M059J (cell line): ENCODE measurements at places on chromosomes 5 and 9.
A peak's percentile ranks its signal among the peaks of the same experiment; 100 is the strongest.

- DNase-seq, result peak; percentile 99
Measured at GRCh38 chr9:16030528-16031185, 477.8 kb downstream of the CCDC171 start.

- DNase-seq, result no peak
Measured at GRCh38 chr9:6897898-6898302, 140.1 kb downstream of the KDM4C start.

- no peak for DNase-seq
Measured at GRCh38 chr5:138660051-138660572, 84.9 kb upstream of the HSPA9 start.

DNA sequence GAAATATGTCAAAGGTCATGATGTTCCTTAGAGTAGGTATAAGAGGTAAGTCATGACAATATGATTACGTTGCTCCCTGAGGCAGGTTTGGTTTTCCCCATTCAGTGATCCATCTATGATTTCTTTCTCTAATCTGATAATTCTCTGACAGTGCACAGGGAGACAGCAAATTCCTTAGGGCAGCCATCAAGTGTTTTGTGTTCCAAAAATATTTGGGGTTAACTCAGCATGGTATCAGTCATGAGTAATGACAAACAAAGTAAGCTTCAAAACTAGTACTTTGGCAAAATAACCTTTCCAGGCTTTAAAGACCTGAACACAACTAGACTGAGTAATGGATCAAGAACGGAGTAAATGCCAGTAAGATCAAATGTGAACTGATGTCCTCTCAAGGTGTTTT is 55.3 kb upstream of the SPATA31E1 start:
- peak; percentile 88 for DNase-seq

GRCh38 chr9:38227061-38227540 is 158.1 kb upstream of the SHB start:
- DNase-seq, result peak; percentile 99

DNA sequence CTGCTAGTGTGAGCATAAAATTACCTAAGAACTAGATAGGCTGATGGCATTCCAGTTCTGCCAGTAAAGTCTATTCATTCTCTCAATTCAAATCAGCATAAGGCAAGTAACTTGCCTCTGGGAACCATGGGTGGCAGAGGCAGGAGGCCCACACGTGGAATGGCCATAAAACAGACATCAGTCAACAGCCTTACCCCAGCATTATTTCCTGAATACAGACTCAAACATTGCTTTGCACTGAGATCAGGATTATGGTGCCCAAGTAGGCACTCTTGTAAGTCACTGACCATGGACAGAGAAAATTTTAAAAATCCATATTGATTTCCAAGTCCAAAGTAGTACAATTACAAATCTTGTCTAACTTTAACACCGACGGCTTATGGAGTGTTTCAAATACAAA is 157.7 kb downstream of the NR2F1-AS1 start:
- DNase-seq, result no peak

DNA sequence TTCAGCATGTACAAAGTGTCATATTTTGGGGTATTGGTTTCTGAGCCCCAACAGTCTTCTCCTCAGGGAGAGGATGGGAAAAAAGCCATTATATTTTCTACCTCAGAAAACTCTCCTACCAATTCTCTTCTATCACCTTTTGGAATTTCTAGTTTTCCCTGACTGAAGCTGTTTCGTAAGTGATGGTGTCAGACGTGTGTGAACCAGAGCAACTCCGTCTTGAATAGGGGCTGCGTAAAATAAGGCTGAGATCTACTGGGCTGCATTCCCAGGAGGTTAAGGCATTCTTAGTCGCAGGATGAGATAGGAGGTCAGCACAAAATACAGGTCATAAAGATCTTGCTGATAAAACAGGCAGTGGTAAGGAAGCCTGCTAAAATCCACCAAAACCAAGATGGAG is 197.3 kb upstream of the C9orf72 start:
- DNase-seq, result no peak

DNA sequence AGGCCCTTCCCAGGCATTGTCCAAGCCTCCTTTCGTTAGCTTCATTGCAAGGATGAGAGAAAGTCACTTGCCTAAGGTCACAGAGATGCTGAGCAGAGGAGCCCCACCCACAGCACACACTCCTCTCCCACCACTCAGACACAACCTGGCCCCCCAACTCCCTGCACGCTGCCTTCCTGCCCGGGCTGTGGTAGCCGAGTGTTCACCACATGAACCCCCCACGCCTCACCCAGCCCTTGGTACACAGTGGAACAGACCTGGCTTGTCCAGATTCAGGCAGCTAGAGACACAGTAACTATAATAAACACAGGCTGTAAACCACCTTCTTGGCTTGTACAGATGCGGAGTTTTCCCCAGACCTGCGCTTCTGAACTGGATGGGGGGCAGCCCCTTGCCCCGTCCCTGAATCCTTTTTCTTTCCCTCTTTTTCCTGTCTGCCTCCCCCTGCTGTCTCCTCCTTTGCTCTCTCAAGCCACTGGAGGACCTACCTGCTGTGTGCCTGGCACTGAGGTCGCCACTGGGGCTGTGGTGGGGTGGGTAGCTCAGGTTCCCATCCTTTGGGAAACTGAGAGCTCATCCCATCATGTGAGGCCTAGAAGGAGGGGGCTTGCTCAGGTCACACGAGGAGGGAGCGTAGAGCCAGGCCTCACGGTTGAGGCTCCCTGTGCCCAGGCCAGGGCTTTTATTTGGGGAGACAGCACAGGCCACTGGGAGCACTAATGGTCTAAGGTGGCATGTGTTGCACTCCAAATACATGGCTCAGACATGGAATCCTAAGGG is 55.7 kb upstream of the SYNPO start:
- no peak for DNase-seq

DNA sequence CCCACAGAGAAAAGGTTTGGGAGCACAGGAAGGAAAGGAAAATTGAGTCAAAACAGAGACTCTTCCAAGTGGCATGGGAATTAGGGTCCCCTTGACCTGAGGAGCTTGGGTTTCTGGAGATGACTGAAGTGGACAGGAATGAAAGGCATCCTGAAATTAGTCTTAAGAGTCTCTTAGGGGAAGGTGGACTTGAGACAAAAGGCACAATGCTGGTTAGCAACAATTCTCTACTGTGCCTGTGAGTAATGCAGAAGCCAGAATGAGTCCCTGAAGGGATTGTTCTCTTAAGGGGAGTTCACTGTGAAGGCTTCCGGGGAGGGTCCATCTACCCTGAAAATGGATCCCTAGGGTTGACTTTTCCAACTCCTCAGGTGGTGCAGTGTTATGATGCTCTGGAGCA is 58.4 kb upstream of the FOXE1 start:
- DNase-seq, result peak; percentile 70

DNA sequence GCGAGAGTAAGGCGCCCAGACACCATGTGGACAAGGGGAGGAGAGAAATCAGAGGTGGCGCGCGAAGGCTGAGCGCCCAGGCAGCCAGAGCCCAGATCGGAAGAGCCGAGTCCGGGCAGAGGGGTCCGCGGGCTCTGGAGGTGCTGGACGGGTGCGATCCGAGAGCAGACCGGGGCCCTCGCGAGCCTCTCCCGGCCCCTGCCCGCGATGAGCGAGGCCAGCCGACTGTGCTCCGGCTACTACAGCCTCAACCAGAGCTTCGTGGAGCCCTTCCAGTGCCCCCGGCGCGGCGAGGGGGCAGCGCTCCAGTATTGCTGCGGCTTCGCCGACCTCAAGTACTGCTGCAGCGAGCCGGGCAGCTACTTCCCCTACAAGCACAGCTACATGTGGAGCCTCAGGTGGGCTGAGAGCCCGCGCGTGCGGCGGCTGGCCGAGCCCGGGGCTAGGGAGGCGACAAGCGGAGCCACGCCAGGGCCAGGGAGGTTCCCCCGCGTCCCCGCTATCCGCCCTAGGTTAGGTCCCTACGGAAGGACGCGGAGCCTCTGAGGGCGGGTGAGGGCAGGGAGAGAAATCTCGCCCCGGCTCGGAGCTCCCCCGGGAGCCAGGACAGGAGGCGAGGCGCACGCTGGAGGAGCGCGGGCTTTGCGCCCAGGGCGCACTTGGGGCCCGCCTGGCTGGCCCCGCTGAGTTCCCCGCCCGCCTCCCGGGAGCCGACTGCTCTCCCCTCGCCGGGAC is at the start of gene SHISAL2B:
Gene SHISAL2B, plus strand, starts transcription at position 87 of the 735 bp plus-strand sequence. Its CDS starts 121 bp downstream, at position 208.
- DNase-seq, result peak; percentile 27
